ENCODE measurements at places on chromosomes 4 and X. TPM values are rescaled to one million over a fixed set of nuclear protein-coding genes. Genes with fewer than 3 reads are reported as not detected.

GRCh38 chr4:182846036-182846435, 71.2 kb downstream of the DCTD start:
- DNase-seq: no peak

Gene CDS1
- total RNA-seq: 0.83 TPM

- no peak for DNase-seq
These were observed 13.6 kb downstream of the SMIM10L2A start for GRCh38 chrX:135435139-135435922.

- no peak for DNase-seq
These were observed 20.7 kb upstream of the RNF150 start for GRCh38 chr4:141153751-141154510.

GRCh38 chr4:180280726-180281297, 1962.4 kb upstream of the TENM3 start:
- DNase-seq: no peak

Data from esophagus muscularis mucosa (tissue), 4 donors.